ENCODE measurements at places on chromosomes 16 and 17.

- DNase-seq = no peak
Measured at GRCh38 chr16:30894540-30895368, 877 bp upstream of the BCL7C start.

DNA sequence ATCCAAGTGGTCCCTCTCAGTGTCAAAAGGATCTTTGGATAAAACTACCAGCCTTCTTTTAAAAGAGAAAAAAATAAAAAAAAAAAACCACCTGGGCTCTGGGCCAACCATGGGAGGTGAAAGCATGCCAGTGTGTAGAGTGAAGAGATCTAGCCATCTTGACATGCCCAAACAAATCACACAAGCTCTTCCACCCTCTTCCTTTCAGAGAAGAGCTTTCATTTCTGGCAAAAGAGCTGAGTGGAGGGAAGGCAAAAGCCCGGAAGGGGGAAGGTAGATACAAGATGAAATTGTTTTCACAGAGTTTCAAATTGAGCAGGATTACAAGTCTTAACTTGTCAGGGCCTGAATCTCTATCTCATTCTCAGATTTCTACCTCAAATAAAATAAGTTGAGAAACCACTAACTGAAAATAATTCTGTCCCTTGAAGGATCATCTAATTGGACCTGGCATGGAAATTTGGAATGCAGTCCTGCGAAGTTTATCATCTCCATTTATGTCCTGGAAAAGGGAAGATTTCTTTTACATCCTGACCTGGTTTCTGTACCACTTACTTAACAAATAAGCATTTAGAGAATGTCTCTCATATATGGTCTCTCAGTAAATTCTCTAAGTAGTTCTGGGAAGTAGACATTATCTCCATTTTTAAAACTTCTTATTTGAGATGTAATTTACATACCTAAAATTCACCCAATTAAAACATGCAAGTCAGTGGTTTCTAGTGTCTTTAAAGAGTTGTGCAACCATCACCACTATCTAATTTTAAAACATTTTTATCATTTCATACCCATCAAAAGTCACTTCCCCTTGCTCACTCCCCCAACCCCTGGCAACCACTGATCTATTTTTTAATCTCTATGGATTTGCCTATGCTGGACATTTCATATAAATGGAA is 93.7 kb downstream of the TANGO6 start:
- DNase-seq = no peak

DNA sequence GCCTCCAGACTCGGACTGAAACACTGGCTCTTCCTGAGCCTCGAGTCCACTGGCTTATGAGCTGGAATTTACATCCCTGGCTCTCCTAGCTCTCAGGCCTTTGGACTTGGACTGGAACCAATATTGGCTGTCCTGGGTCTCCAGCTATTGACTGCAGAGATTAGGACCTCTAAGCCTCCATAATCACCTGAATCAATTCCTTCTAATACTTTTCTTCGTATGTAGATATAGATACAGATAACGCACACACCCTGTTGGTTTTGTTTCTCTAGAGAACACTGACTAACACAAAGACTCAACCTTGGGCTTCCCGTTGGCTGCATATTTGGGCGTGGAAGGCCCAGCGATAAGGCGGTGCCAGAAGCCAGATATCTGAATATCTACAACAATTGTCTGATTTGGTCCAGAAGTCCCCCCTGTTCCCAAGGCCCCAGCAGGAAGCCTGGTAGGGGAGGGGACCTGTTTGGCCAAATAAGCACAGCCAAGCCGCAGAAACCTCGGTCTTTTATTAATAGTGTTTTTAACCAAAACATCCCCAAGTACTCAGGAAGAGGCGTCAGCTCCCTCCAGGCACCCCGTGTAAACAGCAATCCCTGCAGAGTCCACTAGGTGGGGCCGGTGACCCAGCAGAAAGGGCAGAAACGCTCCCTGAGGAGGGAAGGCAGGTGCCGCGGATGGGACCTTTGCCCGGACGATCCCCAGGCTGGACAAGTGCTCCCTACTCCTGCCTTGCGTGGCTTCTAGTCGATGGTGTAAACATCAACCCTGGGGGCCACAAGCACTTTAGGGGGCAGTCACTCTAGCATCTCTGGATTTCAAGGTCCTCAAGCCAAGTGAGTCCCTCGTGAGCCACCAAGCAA is 57.0 kb downstream of the ABR start:
- DNase-seq = no peak

DNA sequence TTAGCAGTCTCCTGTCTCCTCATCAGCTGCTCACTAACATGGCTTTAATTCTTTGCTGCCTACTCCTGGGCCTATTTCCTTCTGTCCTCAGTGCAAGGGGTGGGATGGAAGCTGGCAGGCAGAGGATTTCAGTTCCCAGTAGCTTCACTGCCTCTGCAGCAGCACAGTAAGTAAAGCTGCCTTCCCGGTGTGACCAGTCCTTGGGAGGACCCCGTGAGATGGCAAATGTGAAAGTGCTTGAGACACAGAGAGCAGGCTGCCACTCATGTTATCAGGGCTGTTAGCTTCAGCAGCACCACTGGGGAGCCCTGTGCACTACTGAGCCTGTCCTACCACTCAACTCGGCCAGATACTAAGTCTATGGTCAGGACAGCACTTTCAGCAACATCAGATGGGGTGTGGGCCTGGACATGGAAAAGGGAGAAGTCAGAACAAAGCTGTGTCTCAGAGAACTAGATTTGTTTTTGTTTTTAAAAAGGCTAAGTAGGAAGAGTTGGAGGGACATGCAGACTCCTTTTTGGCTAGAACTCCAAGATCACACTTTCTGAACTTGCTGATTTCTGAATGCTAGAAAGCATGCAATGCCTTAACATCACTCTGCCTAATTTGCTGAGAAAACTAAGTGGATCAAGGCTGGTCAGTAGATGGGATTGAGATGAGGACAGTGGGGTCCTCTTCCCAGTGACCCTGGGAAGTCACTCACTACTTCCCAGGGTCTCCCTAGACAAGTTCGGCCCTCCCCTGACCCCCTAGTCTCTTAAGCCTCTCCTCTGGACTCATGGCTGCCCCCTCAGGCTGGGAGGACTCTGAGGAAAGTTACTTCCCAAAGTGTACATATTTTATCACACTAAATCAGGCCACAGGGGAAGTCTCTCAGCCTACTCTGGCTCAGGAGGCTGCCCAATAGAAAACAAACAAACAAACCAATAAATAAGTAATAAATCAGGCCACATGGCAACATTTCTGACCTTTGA is 1.1 kb downstream of the ACSF2 start:
- DNase-seq = no peak

DNA sequence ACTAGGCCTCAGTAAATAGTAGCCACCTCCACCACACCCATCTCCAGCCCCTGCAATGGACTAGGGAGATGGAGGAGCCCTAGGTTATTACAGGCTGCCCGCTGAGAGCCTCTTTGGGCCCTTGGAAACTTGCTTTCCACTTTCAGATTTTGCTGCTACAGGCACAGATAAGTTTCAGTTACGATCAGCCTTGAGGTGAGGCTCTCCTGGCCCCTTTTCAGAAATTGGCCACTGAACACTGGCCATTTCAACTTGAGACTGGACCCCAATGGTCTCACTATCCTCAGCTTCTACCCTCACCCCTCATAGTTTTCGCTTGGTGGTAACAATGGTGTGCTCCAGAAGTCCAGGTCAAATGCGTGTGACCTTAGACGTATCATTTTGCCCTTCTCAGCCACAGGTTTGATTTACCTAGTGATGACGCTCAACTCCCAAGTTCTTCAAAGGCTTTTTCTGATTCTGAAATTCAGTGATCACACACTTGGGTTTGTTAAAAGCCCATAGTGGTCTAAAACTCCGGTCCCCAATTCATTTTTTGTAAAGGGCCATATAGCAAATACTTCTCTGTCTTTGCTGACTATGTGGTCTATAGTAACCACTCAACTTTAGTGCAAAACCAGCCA is 1.0 kb downstream of the PMM2 start:
- DNase-seq = no peak

- no peak for DNase-seq
Measured at GRCh38 chr16:54282202-54282927, 4.2 kb downstream of the IRX3 start.

All from NCI-H2081 (cell line).